ENCODE measurements at places on chromosomes 5 and 9. TPM values are rescaled to one million over a fixed set of nuclear protein-coding genes. Genes with fewer than 3 reads are reported as not detected.

The SLC25A2 gene
- 4.8 TPM for total RNA-seq

The CDX1 gene
- 2.0 TPM for total RNA-seq

The CFAP90 gene
- not detected for total RNA-seq

The HAND1 gene
- 32.2 TPM for total RNA-seq

The PALM2AKAP2 gene
- 1.7 TPM for total RNA-seq

DNA sequence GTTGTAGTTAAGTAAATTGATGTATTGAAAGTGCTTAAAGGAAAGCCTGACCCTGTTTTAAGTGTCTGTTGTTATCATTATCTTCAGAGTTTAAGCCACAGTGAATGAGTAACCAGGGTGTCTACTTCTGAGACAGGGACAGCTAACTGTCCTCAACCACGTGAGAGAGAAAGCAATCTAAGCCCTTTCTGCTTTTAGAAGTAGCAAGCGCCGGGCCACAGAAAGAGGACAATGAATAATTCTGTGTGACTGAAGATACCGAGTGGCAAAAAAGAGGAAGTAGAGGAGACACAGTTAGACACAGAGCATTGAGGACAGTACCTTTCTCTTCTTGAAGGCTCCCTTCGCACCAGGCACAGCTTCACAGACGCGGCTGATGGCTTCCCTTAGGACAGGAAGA is 86.3 kb downstream of the S1PR3 start:
- H3K36me3 ChIP-seq, result no peaks in the 10 kb centered on the region
- H3K4me3 ChIP-seq, result no peak overlapping the region
- no peak overlapping the region for H3K27ac ChIP-seq

GRCh38 chr9:134622896-134623257 is 18.7 kb upstream of the COL5A1 start:
- H3K27ac ChIP-seq, result no peak overlapping the region
- H3K4me1 ChIP-seq, result peaks cover 9% of the 10 kb centered on the region
- no peak for DNase-seq
- no peak overlapping the region for H3K4me3 ChIP-seq
- no peaks in the 10 kb centered on the region for H3K27me3 ChIP-seq

DNA sequence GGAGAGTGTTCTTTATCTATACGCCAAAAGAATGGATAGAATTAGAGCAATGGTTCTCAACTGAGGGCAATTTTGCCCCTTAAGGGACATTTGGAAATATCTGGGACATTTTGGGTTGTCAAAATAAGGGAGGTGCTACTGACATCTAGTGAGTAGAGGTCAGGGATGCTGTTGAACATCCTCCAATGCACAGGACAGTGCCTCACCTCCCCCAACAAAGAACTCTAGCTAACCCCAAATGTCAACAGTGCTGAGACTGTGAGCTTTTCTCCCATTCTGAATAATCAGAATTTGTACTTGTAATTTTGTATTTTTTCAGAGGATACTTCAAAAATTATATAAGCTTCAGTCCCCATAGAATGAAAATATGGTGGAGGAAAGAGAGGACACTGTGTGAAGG is 8.6 kb upstream of the SMC5 start:
- no peaks in the 10 kb centered on the region for H3K36me3 ChIP-seq
- peaks cover 27% of the 10 kb centered on the region for H3K4me1 ChIP-seq
- H3K27ac ChIP-seq, result no peak overlapping the region
- no peaks in the 10 kb centered on the region for H3K27me3 ChIP-seq
- DNase-seq, result no peak

DNA sequence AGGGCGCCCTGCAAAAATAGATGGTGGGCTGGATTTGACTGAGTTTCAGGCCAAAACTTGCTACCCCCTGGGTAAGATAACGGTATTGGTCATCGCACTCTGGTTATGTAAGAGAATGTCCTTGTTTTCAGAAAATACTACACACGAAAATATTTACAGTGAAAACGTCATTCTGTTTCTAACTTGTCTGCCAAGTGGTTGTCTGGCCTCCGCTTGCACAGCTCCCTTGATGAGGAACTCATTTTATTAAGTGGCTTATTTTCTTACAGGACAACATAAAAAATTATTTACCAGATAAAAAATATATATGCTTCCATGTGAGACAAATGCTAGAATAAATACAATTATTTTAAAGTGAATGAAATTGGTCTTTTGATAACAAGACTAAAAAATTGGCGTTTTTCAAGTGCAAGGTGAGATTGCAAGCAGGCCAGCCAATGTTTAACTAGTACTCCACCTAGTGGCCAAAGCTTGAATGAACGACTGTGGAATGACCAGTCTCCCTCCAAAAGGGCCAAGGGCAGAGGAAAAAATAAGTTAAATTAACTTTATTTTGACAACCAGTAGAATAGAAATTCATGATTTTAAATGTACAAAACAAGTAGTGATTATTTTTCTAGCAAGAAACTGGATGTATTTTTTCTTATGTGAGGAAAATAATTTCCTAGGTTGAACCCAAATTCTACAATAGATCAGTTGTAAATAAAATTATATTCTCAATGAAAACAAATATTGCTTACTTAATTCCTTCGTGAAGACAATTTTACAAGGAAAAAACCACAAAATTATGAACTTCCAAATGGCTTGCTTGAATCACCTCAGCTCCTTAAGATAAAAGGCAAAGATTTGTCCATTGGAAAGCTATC is 93.2 kb downstream of the ZFAND5 start:
- no peaks in the 10 kb centered on the region for H3K36me3 ChIP-seq
- H3K4me1 ChIP-seq, result no peaks in the 10 kb centered on the region
- no peak overlapping the region for H3K27ac ChIP-seq
- H3K4me3 ChIP-seq, result no peak overlapping the region
- H3K27me3 ChIP-seq, result no peaks in the 10 kb centered on the region

GRCh38 chr9:120693700-120694008 is 20.6 kb downstream of the MEGF9 start:
- H3K27me3 ChIP-seq, result no peaks in the 10 kb centered on the region
- H3K36me3 ChIP-seq, result no peaks in the 10 kb centered on the region
- peaks cover 60% of the 10 kb centered on the region for H3K4me1 ChIP-seq
- DNase-seq, result no peak
- peak overlapping the region; percentile 36 for H3K27ac ChIP-seq

DNA sequence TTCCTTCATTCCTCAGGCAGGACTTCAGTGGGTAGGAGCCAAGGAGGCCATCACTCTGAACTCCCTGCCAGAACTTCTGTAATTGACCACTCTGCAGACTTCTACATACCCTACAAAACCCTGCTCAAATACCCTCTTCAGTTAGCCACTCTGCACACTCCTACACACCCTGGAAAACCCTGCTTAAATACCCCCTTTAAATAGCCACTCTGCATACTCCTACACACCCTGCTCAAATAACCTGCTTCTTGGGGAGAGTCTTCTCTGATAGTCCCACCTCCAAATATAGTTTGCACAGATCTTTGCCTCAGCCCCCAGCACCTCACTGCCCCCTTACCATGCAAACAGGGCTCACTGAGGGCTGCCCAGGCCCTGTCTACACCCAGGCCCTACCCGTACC is 18.6 kb upstream of the CARD19 start:
- DNase-seq, result no peak
- H3K4me1 ChIP-seq, result peaks cover 2% of the 10 kb centered on the region
- H3K36me3 ChIP-seq, result no peaks in the 10 kb centered on the region

DNA sequence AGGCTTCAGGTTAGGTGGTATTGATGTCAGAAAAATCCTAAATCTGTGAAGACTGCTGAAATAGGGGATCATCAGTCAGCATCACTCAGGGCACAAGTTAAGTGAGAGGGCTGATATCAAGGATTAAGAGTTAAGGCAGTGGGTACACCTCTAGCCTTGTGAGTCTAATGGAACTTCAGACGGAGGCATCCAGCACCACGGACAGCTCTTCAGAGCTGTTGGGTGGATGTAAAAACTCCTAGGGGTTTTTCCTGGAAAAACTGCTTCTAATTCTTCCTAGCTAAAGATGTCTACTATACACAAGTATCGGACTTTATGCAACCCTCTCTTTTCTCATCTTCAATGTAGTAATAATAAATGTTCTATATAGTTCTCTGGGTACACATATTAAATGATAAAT is 165.9 kb downstream of the SH3GL2 start:
- H3K4me3 ChIP-seq, result no peak overlapping the region
- no peaks in the 10 kb centered on the region for H3K27me3 ChIP-seq
- no peaks in the 10 kb centered on the region for H3K36me3 ChIP-seq
- H3K4me1 ChIP-seq, result no peaks in the 10 kb centered on the region

- H3K36me3 ChIP-seq, result no peaks in the 10 kb centered on the region
- DNase-seq, result no peak
- H3K27ac ChIP-seq, result no peak overlapping the region
Observed at GRCh38 chr5:23385036-23385435, 122.4 kb upstream of the PRDM9 start.

GRCh38 chr5:132749506-132749905 is 2.3 kb downstream of the CCNI2 start:
- H3K27me3 ChIP-seq, result peaks cover 5% of the 10 kb centered on the region
- H3K36me3 ChIP-seq, result peaks cover 6% of the 10 kb centered on the region
- no peak overlapping the region for H3K4me3 ChIP-seq
- DNase-seq, result no peak
- no peak overlapping the region for H3K27ac ChIP-seq

DNA sequence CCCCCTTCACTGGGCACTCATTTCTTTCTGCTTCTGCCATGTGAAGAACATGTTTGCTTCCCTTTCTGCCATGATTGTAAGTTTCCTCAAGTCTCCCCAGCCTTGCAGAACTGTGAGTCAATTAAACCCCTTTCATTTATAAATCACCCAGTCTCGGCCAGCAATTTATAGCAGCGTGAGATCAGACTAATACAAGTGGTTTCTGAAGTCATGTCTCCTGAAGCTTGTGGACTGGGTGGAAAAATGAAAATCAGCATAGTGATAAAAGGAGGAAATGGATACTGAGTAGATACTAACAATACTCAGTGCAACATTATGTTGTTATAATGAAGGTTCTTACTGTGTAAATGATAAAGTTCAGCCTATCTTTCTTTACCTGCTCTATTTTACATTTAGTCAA is 35.1 kb downstream of the NNT start:
- peaks cover 11% of the 10 kb centered on the region for H3K36me3 ChIP-seq
- no peaks in the 10 kb centered on the region for H3K27me3 ChIP-seq
- DNase-seq, result no peak
- H3K27ac ChIP-seq, result no peak overlapping the region
- H3K4me3 ChIP-seq, result no peak overlapping the region

DNA sequence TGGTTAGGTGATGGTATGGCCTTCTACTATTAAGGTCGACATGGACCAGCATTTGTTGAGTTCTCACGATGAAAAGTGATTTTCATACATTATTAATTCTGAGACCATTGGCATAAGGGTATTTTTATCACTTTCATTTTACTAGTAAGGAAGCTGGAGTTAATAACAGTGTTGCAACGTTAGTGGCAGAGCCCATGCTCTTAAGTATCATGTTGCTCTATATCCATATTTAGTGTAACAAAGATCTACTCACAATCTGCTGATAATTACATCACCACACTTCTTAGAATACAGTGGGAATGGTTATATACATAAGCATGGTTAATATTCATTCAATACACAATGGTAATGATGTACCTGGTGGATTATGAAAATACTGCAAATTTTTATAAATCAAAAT is 81.9 kb downstream of the PRR16 start:
- DNase-seq, result no peak
- H3K36me3 ChIP-seq, result no peaks in the 10 kb centered on the region
- H3K27me3 ChIP-seq, result no peaks in the 10 kb centered on the region

GRCh38 chr9:5715548-5716127 is 86.7 kb downstream of the RIC1 start:
- H3K27me3 ChIP-seq, result no peaks in the 10 kb centered on the region
- peaks cover 35% of the 10 kb centered on the region for H3K36me3 ChIP-seq
- H3K27ac ChIP-seq, result no peak overlapping the region
- DNase-seq, result no peak
- no peak overlapping the region for H3K4me3 ChIP-seq

DNA sequence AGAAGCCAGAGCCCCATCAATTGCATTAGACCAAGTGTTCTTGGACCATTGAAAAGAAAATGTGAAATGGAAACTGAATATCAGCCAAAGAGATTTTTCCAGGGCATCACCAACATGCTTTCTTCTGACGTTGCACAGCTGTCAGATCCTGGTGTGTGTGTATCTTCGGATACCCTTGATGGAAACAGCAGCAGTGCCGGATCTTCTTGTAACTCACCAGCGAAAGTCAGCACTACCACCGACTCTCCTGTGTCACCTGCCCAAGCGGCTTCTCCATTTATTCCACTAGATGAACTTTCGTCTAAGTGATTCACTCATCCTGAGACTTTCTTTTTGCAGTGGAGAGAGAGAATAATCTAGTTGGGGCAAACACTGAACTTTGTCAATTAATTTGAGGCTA is 75.7 kb downstream of the PIP5K1B start:
- peak overlapping the region; percentile 59 for H3K4me3 ChIP-seq
- no peak for DNase-seq
- no peaks in the 10 kb centered on the region for H3K36me3 ChIP-seq
- H3K4me1 ChIP-seq, result peaks cover 43% of the 10 kb centered on the region

GRCh38 chr9:82675102-82675501 is 387.8 kb downstream of the RASEF start:
- H3K27ac ChIP-seq, result no peak overlapping the region
- H3K4me1 ChIP-seq, result no peaks in the 10 kb centered on the region
- H3K27me3 ChIP-seq, result no peaks in the 10 kb centered on the region

GRCh38 chr5:132824426-132824825 is 6.0 kb downstream of the SHROOM1 start:
- no peak for DNase-seq
- H3K27ac ChIP-seq, result no peak overlapping the region
- no peak overlapping the region for H3K4me3 ChIP-seq
- peaks cover 72% of the 10 kb centered on the region for H3K27me3 ChIP-seq
- H3K36me3 ChIP-seq, result no peaks in the 10 kb centered on the region
